ENCODE measurements at places on chromosomes 6 and 20.

GRCh38 chr6:106884576-106884975, 90.0 kb downstream of the CD24 start:
- no peak for DNase-seq

DNA sequence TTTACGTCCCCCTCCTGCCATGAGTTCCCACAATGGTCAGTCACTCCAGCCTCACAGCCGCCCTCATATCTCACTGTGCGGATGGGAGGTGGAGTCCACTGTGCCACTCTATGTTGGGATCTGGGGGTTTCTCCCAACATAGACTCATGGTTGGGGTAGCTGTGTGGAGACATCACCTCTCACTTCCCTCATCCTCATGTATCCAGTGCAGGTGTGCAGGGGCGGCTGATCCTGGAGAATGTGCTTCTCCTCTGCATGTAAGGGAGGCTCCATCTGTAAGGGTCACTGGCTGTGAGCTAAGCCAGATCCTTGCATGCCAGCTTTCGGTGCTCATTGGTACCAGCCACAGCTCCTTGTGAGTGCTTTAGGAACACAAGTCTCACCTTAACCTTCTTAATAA, 400.8 kb downstream of the CDH26 start:
- DNase-seq = no peak

DNA sequence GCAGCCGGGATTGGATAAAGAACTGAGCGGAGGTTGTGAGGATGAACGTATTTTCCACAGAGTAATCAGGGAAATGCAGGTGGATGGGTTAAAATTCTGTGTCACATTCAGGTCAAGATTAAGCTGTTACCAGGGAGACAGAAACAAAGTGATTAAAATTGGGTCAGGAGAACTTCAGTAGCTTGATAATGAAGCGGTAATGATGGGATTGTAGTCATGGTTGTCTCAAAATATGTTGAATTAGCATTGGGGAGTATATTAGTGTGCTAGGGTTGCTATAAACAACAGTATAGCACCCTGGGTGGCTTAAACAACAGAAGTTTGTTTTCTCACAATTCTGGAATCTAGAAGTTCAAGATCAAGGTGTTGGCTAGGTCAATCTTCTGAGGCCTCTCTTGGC, 155.5 kb downstream of the GJA1 start:
- DNase-seq = no peak

DNA sequence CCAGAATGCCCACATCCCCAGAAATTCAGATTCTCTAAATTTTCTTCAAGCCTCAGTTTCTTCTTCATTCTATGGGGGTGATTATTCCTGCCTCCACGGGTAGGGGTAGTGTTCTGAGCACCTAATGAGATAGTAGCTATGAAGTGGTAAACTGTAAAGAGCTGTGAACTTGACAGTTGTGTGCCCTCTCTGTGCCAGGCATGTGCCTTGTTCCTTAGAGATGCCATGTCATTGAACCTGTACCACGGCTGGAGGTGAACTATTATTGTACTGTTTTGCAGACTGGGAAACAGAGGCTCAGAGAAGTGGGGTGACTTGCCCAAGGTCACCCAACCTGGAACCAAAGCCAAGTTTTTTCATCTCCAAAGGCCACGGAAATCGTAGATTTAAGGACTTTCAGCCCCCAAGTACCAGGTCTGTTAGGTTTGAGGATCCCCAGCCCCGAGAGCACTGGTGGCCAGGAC, 67.7 kb upstream of the SIRPA start:
- DNase-seq = no peak

GRCh38 chr6:110999634-111000270, 17.9 kb downstream of the RPF2 start:
- DNase-seq = no peak

GRCh38 chr6:28248916-28249315, 3.2 kb downstream of the ZKSCAN4 start:
- DNase-seq = no peak

DNA sequence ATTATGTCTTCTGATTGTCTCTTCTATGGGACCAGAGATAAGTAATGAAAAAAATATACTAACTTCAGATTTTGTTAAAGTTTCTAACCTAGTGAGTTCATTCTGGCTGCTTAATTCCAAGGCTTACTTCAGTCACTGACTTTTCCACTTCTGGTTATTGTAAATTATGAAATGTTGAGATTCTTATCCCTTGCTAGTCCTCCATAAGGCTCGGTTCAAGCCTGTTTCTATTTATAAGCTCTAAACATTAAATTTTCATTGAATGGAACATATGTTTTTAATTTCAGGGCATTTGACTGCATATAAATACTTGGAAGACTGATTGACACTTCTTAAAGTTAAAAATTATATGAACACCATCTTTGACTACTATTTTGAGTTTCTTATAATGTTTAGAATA, 23.6 kb upstream of the NKAIN2 start:
- no peak for DNase-seq

DNA sequence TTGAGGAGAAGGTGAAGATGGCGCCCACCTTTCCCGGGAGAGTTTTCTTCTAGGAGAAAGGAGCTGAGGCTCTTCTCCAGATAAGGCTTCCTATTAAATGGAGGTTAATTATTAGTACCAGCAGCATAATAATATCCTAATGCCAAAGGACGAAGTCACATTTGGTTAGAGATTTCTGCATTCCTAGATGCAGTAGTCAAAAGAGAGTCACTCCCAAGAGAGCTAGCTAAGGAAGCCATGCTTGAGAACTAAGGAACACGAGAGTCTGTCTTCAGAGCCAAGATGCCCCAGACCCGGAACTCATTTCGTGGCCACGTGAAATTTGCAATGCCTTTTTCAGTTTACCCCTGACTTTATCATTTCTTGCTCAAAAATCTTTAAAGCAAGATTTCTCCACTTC, 132.7 kb downstream of the TSHZ2 start:
- no peak for DNase-seq

DNA sequence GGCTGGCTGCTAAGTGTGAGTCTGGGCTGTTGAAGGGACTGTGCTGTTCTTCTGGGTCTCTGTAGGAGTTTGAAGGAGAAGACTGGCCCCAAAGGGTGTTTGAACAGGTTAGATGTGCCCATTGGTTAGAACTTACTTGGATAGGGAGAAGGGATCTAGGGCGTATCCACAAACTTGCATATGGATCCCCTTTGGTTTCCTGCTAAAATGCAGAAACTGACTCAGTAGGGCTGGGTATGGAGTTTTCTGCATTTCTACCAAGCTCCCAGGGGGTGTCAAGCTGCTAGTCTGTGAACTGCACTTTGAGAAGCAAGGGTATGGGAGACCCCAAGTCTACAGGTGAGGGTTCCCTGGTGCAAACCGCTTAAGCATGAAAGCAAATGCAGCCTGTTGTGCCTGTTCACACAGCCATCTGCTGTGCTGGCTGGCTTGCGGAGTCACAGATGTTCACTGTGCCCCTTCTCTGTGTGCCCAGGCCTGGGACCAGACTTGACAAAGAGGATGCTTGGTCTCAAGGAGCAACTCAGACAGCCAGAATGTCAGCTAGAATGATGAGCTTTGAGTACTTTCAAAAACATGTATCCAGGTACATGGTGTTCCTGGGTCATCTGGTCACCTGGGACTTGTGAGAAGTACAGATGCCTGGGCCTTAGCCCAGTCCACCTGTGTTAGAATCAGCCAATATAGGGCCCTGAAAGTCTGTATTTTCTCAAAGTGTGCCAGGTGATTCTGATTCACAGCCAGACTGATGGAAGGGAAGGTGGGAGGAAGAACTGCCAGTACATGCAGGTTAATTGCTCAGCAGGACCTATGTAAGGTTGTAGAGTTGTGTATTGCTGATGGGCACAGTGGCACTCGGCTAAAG, 7.4 kb downstream of the PPP1R16B start:
- DNase-seq = no peak

GRCh38 chr6:41332241-41332640, 3.2 kb upstream of the NCR2 start:
- no peak for DNase-seq

GRCh38 chr20:61044499-61044898, 207.6 kb upstream of the CDH4 start:
- DNase-seq = no peak

GRCh38 chr6:116287689-116288282, 8.1 kb upstream of the TSPYL1 start:
- no peak for DNase-seq

GRCh38 chr6:45737331-45738056, 278.2 kb downstream of the CLIC5 start:
- DNase-seq = no peak

GRCh38 chr6:43842231-43842794, 72.3 kb downstream of the VEGFA start:
- no peak for DNase-seq
